ENCODE measurements at places on chromosomes 11 and 22. TPM values are rescaled to one million over a fixed set of nuclear protein-coding genes. Genes with fewer than 3 reads are reported as not detected.

The KRTAP5-1 gene
- not detected for total RNA-seq

The PRG3 gene
- total RNA-seq, result not detected

The OMP gene
- total RNA-seq, result not detected

The SLC22A9 gene
- total RNA-seq, result not detected

The OR51V1 gene
- total RNA-seq, result not detected

The SLC17A6 gene
- not detected for total RNA-seq

The STK33 gene
- 15.6 TPM for total RNA-seq

The ART1 gene
- not detected for total RNA-seq

The OR4A16 gene
- not detected for total RNA-seq

The OR2AG2 gene
- total RNA-seq, result 0.15 TPM

All from left cardiac atrium (tissue), 4 donors.